ENCODE measurements at places on chromosomes 2 and 18. TPM values are rescaled to one million over a fixed set of nuclear protein-coding genes. Genes with fewer than 3 reads are reported as not detected.

SP140 gene
- total RNA-seq = not detected

CCDC74A gene
- total RNA-seq = 16.0 TPM

BCS1L gene
- 39.0 TPM for total RNA-seq

ITGA6 gene
- 34.0 TPM for total RNA-seq

GRCh38 chr18:49843778-49844625, 30.7 kb upstream of the ACAA2 start:
- H3K4me1 ChIP-seq = peaks cover 8% of the 10 kb centered on the region
- no peak overlapping the region for H3K27ac ChIP-seq
- DNase-seq = no peak
- no peaks in the 10 kb centered on the region for H3K36me3 ChIP-seq
- H3K27me3 ChIP-seq = peaks cover 15% of the 10 kb centered on the region

DNA sequence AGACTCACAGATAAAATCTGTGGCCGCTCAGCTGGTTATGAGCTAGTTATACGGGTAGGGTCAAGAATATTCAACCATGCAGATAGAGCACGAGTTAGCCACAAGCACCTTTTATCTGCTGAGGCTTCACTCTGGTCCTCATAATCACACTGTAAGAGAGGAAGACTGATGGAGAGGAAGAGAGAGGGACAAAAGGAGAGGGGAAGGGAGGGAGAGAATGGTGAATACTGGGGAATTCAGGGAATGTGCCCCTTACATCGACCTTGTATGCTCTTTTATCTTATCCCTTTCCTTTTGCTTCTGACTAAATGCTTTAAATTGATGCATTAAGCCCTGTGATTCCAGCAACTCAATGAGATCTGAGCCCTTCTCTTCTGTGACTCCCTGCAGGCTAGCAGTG, 333.1 kb downstream of the DSEL start:
- peaks cover 3% of the 10 kb centered on the region for H3K4me1 ChIP-seq
- no peak for DNase-seq
- no peaks in the 10 kb centered on the region for H3K27me3 ChIP-seq

- no peak for DNase-seq
- no peak overlapping the region for H3K4me3 ChIP-seq
- peaks cover 16% of the 10 kb centered on the region for H3K4me1 ChIP-seq
- H3K27me3 ChIP-seq = peaks cover 4% of the 10 kb centered on the region
Observed at GRCh38 chr2:109098251-109098920, 30.6 kb upstream of the SH3RF3 start.

GRCh38 chr2:237177986-237178385, 92.3 kb downstream of the COPS8 start:
- no peaks in the 10 kb centered on the region for H3K4me1 ChIP-seq
- no peak overlapping the region for H3K27ac ChIP-seq
- no peaks in the 10 kb centered on the region for H3K36me3 ChIP-seq
- no peak overlapping the region for H3K4me3 ChIP-seq
- no peak for DNase-seq

GRCh38 chr2:240271716-240272341, 131.4 kb upstream of the OTOS start:
- H3K36me3 ChIP-seq = no peaks in the 10 kb centered on the region
- no peaks in the 10 kb centered on the region for H3K4me1 ChIP-seq
- no peak for DNase-seq
- H3K4me3 ChIP-seq = no peak overlapping the region
- H3K27ac ChIP-seq = no peak overlapping the region
- H3K27me3 ChIP-seq = no peaks in the 10 kb centered on the region

GRCh38 chr2:26316845-26317244, 29.1 kb upstream of the SELENOI start:
- H3K4me3 ChIP-seq = no peak overlapping the region
- peaks cover 2% of the 10 kb centered on the region for H3K36me3 ChIP-seq
- DNase-seq = no peak
- H3K27me3 ChIP-seq = peaks cover 9% of the 10 kb centered on the region

DNA sequence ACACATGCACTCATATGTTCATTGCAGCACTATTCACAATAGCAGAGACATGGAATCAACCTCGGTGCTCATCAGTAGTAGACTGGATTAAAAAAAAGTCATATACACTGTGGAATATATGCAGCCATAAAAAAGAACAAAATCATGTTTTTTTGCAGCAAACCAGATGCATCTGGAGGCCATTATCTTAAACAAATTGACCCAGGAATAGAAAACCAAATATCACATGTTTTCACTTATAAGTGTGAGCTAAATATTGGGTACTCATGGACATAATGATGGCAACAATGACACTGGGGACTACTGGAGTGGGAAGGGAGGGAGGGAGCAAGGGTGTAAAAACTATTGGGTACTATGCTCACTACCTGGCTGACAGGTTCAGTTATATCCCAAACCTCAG, 792.6 kb downstream of the EPHA4 start:
- no peaks in the 10 kb centered on the region for H3K4me1 ChIP-seq
- no peak overlapping the region for H3K4me3 ChIP-seq
- DNase-seq = no peak
- no peaks in the 10 kb centered on the region for H3K27me3 ChIP-seq

DNA sequence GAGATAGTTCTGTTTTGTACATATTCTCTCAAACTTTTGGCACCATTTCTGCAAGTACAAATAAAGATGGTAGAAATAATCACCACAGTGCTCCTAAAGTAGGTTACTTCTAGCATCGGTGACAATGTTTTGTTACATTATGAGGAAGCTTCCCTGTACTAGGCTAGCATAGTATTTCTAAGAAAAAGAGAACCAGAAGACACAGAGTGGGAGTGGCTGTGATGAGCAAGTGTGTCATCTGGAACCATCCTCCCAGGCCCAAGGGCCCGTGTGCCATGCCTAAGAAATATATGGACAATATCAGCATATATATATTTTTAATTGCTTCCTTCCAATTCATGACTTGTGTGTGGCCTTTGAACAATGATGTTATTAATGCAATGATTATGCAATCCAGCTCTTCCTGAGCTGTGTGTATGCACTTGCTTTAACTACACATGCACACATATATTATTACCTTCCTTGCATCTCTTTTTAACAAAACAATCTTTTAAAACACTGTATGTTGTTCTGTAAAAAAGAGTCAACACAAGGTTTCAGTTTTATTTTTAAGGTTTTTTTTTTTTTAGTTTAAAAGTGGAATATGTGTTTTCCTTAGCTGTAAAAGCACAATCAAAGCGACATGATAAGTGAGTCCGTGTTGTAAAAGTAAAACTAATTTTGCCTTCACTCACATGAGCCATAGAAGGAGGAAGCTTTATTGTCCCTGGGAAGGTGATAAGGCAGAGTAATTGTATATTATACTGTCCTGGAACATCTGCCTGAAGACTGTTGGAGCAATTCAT, 303.9 kb downstream of the ZNF407 start:
- DNase-seq = no peak
- no peaks in the 10 kb centered on the region for H3K36me3 ChIP-seq
- H3K4me1 ChIP-seq = peaks cover 12% of the 10 kb centered on the region
- no peaks in the 10 kb centered on the region for H3K27me3 ChIP-seq

DNA sequence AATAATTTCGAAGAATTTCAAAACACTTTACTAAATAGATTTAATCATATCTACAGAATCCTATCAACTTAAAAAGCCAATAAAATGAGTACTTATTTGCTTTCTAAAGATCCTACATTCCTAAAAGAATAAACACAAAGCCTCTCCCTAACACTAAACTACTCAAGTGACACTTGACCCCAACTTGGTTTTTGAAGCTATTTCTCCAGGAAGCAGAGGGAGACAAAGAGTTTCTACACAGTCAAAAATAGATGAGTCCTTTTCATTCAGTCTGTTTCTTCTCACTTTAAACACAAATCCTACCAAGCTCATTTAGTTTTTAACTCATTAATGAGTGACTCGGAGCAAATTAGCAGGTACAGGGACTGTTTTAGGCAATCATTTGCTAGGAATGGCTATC, 2.1 kb downstream of the ATL2 start:
- no peak for DNase-seq
- no peaks in the 10 kb centered on the region for H3K36me3 ChIP-seq
- H3K4me3 ChIP-seq = peak overlapping the region; percentile 94
- H3K4me1 ChIP-seq = peaks cover 23% of the 10 kb centered on the region
- peak overlapping the region; percentile 95 for H3K27ac ChIP-seq

DNA sequence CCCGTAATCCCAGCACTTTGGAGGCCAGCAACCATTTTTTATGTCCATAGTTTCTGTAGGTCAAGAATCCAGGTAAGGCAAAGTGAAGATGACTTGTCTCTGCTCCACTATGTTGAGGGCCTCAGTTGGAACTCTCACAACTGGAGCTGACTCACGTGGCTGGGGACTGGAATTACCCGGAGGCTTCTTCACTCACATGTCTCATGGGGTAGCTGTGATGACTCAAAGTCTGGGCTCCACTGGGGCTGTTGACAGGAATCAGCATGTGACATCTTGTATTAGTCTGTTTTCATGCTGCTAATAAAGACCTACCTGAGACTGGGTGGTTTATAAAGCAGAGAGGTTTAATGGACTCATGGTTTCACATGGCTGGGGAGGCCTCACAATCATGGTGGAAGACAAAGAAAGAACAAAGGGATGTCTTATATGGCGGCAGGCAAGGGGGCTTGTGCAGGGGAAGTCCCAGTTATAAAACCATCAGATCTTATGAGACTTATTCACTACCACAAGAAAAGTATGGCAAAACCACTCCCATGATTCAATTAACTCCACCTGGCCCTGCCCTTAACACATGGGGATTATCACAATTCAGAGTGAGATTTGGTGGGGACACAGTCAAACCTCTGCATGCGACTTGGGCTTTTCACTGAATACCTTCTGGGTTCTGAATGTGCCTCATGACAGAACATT, 7.8 kb upstream of the PPP1R1C start:
- H3K4me1 ChIP-seq = no peaks in the 10 kb centered on the region
- H3K4me3 ChIP-seq = no peak overlapping the region
- H3K36me3 ChIP-seq = no peaks in the 10 kb centered on the region
- no peaks in the 10 kb centered on the region for H3K27me3 ChIP-seq
- H3K27ac ChIP-seq = no peak overlapping the region
- no peak for DNase-seq

- DNase-seq = no peak
- H3K36me3 ChIP-seq = no peaks in the 10 kb centered on the region
- H3K27ac ChIP-seq = no peak within 1 kb of the TSS
- H3K4me3 ChIP-seq = no peak within 1 kb of the TSS
- H3K4me1 ChIP-seq = peaks cover 3% of the 10 kb centered on the region
Observed at GRCh38 chr2:223051693-223052289, at the start of gene KCNE4. TSS of gene KCNE4 (plus strand) at chr2:223052190. CDS start at chr2:223052831, 641 bp downstream.

- H3K4me3 ChIP-seq = no peak overlapping the region
- no peaks in the 10 kb centered on the region for H3K36me3 ChIP-seq
- H3K27me3 ChIP-seq = peaks cover 3% of the 10 kb centered on the region
Observed at GRCh38 chr2:126986631-126987187, 88.0 kb downstream of the TEX51 start.

DNA sequence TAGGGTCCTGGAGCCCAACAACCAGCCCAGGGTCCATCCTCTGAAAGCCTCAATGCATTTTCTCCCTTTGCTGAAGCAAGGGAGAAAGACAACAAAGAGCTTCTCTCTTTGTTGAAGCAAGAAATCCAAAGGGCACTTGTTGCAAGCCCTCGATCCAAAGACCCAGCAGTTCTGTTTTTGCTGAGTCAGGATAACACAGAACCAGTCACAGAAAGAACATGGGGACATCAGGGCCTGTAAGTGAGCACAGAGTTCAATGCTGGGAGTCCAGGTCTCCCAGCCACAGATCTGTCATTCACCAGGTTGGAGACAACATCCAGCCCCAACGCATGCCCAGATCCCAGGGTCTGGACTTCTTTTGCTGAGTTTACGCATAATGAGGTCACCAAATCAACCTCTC, 315.8 kb upstream of the KLHL29 start:
- peaks cover 6% of the 10 kb centered on the region for H3K4me1 ChIP-seq
- H3K36me3 ChIP-seq = no peaks in the 10 kb centered on the region
- H3K27me3 ChIP-seq = peaks cover 2% of the 10 kb centered on the region
- no peak overlapping the region for H3K27ac ChIP-seq
- H3K4me3 ChIP-seq = no peak overlapping the region

- H3K4me1 ChIP-seq = no peaks in the 10 kb centered on the region
- no peaks in the 10 kb centered on the region for H3K36me3 ChIP-seq
- no peak overlapping the region for H3K27ac ChIP-seq
- no peaks in the 10 kb centered on the region for H3K27me3 ChIP-seq
Observed at GRCh38 chr2:239425631-239426030, 24.8 kb upstream of the HDAC4 start.

GRCh38 chr2:231930593-231931281, 4.5 kb upstream of the NPPC start:
- peaks cover 7% of the 10 kb centered on the region for H3K27me3 ChIP-seq
- peaks cover 36% of the 10 kb centered on the region for H3K4me1 ChIP-seq
- no peaks in the 10 kb centered on the region for H3K36me3 ChIP-seq
- H3K4me3 ChIP-seq = no peak overlapping the region
- no peak for DNase-seq

DNA sequence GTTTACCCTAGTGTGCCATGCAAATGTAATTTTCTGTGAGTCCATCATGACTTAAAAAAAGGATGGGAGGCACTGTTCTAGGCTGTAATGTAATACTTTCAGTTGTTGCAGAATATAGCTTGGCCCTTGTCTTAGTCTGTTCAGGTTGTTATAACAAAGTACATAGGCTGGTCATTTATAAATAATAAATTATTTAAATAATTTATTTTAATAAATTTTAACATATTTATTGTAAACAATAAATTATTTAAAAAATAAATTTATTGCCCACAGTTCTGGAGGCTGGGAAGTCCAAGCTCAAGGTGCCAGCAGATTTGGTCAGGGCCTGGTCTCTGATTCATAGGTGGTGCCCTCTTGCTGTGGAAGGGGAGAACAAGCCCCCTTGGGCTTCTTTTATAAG, 35.2 kb downstream of the RAPGEF4 start:
- H3K27ac ChIP-seq = no peak overlapping the region
- H3K36me3 ChIP-seq = no peaks in the 10 kb centered on the region
- H3K27me3 ChIP-seq = peaks cover 4% of the 10 kb centered on the region

DNA sequence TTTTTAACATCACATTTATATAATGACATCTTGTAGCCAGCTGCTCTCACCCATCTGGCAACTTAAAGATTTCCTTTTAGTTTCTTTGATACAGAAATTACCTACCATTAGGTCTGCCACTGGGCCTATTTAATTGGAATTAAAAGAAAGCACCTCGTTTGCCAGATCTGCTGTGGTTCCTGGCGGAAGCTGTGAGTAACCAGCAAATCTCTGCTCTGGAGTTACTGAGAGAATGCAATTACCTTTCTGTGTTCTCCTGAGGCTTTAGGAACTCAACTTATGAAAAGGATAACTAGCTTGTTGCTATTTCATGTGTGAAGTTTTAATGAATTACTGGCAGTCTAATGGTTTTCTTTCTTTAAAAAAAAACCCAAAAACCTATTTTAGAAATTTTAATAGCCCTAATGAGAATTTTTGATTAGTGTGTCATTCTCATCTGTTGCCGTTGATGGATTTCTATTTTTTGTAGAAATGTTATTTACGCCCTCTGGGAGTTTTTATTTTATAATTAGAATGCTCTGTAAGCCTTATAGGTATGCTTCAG, 69.7 kb upstream of the LYPD6B start:
- peaks cover 22% of the 10 kb centered on the region for H3K36me3 ChIP-seq
- no peak overlapping the region for H3K4me3 ChIP-seq

GRCh38 chr2:143786026-143786765, 657.0 kb downstream of the ARHGAP15 start:
- H3K4me3 ChIP-seq = no peak overlapping the region
- peaks cover 4% of the 10 kb centered on the region for H3K27me3 ChIP-seq
- H3K36me3 ChIP-seq = peaks cover 3% of the 10 kb centered on the region
- no peak for DNase-seq
- no peak overlapping the region for H3K27ac ChIP-seq
